ENCODE measurements at places on chromosomes 2 and 18. TPM values are rescaled to one million over a fixed set of nuclear protein-coding genes. Genes with fewer than 3 reads are reported as not detected.

Gene GLI2
- total RNA-seq, result 42.9 TPM

Gene REG1B
- total RNA-seq, result not detected

GRCh38 chr2:70002241-70002899 lies 40.9 kb upstream of the ASPRV1 start:
- DNase-seq, result no peak

- no peak for DNase-seq
These were observed 96.0 kb downstream of the WDR7 start for GRCh38 chr18:56747032-56747658.

DNA sequence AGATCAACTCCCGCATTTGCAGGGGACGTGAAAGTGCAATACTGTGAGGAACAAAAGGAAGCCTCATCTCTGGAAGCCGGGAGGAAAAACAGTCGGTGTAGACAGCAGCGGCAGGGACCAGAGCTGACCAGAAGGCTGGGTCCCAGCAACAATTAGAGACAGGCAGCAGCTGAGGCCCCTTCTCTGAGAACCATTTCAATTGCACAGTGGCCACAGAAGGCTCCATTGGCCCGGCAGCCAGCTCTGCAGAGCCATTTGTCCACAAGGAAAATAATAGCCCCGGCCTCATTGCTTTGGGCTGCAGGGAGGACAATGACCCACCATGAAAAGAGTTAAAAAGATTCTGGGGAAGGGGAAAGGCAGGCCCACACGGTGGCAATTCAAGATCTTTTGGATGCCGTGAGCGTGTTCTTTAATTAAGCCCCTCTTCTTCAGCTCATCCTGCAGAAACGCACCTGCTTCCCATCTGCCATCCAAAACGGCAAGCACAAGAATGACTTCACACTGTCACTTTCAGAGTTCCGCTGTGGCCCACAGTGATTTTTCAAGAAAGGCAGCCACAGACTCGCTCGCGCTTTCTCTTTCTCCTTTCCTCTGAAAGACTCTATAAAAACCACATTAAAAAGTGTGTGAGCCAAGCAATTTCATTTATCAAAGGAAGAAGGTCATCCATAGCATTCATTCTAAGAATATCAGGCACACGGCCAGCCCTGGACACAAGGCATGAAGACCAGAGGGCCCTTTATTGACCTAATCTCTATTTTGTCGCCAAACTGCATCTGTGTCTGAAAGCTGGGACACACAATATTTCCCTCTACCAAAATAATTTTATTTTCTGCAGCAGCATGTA lies 293.6 kb downstream of the SOX11 start:
- no peak for DNase-seq

Data from astrocyte (in vitro differentiated cells and primary cell).